Smooth muscle cell of the coronary artery (primary cell): ENCODE measurements at places on chromosomes 5 and 9. TPM values are rescaled to one million over a fixed set of nuclear protein-coding genes. Genes with fewer than 3 reads are reported as not detected.

RETREG1 gene
- total RNA-seq = 0.45 and 7.4 TPM in 2 replicates

ZNF608 gene
- total RNA-seq = 1.5 and 15.0 TPM in 2 replicates

F12 gene
- 0.12 and 0.90 TPM in 2 replicates for total RNA-seq

TIMD4 gene
- not detected in 2 replicates for total RNA-seq

AGXT2 gene
- not detected in 2 replicates for total RNA-seq

GABRA6 gene
- not detected in 2 replicates for total RNA-seq

TNIP1 gene
- total RNA-seq = 66.5 and 74.7 TPM in 2 replicates

DDX4 gene
- total RNA-seq = not detected in 2 replicates

KYAT1 gene
- total RNA-seq = 4.8 and 9.0 TPM in 2 replicates

ITGA1 gene
- total RNA-seq = 10.2 and 48.3 TPM in 2 replicates

PCDHGC3 gene
- total RNA-seq = 29.7 and 39.8 TPM in 2 replicates
